ENCODE measurements at places on chromosomes 5 and 9.

DNA sequence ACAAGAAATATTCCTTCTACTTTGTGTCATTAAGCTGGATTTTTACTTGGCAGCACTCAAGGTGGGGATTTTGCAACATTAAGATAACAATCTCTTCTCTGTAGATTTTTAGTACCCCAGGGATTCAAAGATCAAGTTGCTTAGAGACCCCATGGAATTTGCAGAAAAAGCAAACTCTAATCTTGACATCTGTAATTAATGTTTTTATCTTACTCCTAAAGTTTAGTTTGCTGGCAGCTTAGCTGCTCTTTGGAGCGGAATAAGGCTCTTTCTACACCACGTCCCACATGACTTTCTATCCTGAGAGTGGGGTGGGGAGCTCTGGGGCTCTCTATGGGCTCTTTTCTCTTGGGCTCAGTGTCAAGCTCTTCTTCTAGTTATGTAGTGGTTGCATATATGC lies 21.7 kb upstream of the SPDL1 start:
- no peak for DNase-seq

DNA sequence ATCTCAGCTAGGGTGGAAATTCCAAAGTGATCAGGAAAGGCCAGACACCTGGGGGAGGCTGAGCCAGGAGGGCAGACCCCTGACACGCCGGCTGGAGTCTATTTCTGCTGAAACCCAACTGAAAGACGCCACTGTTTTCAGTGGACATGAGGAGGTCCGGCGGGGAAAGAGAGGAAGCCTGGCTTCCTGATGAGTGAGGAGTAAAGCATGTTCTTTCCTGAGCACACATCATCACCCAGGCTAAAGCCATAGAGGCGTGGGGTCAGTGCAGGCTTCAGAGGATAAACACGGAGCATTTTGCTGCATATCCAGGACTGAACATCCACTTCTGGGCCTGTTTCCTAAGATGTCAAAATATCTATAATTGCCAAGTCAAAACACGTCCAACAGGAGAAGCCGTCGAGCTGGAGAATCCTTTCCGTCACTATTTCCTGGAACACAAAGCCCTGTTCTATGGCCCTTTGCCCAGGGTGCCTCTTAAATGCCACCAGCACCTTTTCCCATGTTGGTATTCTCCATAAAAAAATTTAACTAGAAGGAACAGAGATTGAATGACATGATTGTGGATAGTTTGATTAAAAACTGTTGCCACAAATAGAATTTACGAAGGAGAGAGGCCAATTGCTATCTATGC lies 597.9 kb upstream of the ADAMTS16 start:
- DNase-seq = no peak

DNA sequence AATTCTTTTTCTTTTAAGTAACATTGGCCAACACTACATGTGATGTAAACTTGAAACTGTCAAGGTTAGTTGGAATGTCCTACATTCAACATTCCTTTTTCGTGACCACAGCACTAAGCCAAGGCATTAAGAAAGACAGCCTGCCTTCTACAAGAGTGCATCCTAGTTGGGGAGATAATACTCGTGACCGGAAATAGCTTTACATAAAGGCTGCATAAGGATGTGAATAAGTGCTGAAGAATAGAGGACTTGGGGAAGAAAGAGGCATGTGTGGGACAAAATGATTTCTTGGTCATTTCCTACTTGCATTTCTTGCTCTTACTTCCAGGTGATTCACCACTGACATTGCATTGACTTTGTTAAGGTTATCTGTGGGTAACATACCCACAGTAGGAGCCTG lies 282.0 kb downstream of the DMRT2 start:
- DNase-seq = no peak

DNA sequence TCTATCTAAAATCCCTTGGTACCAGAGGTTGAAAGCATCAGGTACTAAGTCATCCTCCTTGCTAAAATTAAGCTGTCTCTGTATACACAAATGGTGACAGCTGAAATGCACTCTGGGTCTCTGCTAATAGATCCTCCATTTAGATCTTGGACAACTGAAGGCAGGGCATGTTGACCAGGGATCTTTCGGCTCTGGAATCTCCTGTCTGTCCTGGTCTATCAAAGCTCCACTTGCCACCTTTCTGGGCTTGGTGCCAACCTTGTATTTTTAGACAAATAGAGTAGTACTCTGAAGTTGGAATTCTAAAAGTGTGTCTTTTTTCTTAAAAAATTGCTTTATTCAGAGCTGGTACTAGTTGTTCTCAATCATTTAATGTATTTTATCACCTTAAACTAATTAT lies 135.2 kb upstream of the HMHB1 start:
- no peak for DNase-seq

GRCh38 chr9:90499761-90500160 lies 142.9 kb downstream of the DIRAS2 start:
- no peak for DNase-seq

GRCh38 chr5:150904479-150905311 lies at the start of gene ZNF300:
Gene ZNF300, minus strand, starts transcription at chr5:150904980. Its CDS starts 1,825 bp downstream, at chr5:150903155.
- peak; percentile 36 for DNase-seq

DNA sequence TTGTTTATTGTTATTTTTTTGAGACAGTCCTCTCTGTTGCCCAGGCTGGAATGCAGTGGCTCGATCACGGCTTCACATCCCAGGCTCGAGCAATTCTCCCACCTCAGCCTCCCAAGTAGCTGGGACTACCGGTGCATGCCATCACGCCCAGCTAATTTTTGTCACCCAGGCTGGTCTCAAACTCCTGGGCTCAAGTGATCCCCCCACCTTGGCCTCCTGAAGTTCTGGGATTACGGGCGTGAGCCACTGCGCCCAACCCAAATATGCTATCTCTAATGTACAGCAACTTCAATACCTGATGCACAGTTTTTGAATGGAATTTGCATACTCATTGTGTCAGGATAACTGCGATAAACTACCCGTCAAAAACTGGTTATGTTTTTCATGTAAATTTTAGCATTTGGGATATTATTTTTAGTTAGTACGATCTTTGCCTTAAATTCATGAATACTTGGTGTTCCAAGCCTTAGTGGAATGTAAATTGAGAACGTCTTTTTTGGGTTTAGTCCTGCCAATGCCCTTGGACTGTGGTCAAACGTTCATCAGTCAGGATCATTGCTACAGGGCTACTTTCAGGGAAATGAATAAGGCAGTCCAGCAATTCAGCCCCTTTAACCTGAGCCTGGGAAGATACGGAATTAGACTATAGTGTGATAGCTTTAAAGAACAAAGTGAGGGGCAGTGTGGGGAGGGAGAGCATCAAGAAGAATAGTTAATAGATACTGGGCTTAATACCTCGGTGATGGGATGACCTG lies 4.4 kb downstream of the UGCG start:
- DNase-seq = no peak

DNA sequence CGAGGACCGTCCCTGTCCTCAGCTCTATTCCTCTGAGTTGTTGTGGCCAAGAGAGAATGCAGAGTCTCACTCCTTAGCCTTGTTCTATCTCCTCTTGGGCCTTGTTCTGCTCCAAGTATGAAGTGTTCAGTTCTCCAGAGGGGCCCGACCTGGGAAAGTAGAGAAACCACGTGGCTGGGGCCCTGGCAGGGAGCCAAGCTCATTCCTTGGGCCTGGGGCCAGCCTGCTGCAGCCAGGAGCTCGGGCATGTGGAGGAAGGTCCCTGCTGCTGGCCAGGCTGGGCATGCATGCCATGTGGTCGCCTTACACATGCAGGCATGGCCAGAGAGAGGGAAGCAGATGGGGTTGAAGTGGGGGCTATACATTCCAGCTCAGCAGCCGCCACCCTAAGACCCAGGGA lies 60.7 kb downstream of the COL27A1 start:
- DNase-seq = no peak

GRCh38 chr5:75668977-75669689 lies 48.1 kb downstream of the POC5 start:
- DNase-seq = peak; percentile 69

DNA sequence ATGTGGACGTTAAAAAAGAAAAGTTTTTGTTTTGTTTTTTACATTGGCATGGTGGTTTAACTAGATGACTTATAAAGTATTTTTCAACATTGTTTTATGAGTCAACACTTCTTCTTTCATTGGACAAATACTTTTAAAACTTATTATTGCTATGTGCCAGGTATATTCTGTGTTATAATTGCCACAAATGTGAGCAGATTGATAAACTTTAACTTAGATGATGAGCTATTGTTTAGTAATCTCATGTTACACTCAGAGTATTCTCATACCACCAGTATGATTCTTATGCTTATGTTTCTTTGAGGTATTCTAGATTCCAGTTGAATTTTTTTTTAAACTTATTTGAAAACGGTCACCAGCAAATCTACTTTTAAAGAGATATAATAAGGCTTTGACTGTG lies 60.3 kb downstream of the RASA1 start:
- no peak for DNase-seq

DNA sequence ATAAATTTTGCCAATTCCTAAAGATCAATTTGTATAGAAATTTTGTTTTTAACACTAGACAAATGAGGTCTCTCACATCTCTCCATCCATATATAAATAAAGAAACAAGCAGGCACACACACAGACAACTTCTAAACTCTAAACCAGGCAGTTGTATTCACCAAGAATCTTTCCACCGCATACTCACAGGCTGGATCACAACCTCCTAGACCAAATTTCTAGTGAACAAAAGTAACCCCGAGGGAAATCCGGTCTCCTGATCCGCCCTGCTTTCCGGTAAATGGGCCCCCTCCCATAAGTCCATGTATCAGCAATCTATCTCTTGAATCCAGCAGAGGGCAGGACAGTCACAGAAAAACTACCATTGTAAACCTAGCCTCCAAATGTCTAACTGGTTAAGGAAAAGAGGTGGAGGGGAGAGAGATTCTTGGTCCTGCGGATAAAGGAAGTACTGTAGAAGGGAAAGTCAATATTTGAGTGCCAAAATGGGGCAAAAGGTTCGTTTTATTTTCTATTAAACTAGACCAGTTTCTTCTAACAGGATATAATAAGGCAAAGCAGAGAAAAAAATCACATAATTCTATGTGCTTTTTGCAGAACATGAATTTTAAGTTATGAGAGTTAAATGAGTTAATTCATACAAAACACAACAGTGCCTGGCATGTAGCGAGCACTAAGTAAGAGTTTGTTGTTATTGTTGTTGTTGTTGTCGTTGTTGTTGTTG lies 4.8 kb upstream of the SMU1 start:
- DNase-seq = peak; percentile 68

- DNase-seq = no peak
These were observed 27.6 kb downstream of the ZBTB43 start for GRCh38 chr9:126832440-126832839.

- DNase-seq = no peak
These were observed 83.2 kb upstream of the NREP start for GRCh38 chr5:111840036-111840674.

DNA sequence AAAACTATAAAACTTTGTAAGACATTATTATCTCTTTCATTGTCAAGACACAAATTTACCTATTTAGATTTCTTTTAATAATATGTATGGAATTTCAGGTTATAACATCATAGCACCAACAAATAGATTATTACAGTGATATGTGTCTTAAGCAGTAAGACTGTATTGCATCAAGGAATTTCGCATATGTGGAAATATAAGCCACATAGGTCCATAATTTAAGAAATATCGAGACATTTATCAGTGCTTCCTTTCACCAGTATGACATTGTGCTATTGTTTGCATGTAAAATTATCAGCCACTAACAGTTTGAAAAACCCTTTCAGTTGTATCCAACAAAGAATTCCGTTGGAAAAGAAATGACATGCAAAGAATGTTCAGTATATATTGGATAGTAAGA lies 186.7 kb upstream of the RASA1 start:
- no peak for DNase-seq

- no peak for DNase-seq
These were observed 51.2 kb upstream of the TRIM32 start for GRCh38 chr9:116635908-116636307.

- peak; percentile 31 for DNase-seq
These were observed at the start of gene CFAP77 for GRCh38 chr9:132409828-132410528. Gene CFAP77, plus strand, starts transcription at chr9:132410211. Its CDS starts 61 bp downstream, at chr9:132410272.

GRCh38 chr5:76682387-76682786 lies 33.5 kb upstream of the F2R start:
- DNase-seq = no peak

- DNase-seq = no peak
These were observed 27.3 kb downstream of the ETF1 start for GRCh38 chr5:138515556-138516245.
